ENCODE measurements at places on chromosomes 7 and 10. TPM values are rescaled to one million over a fixed set of nuclear protein-coding genes. Genes with fewer than 3 reads are reported as not detected.

- DNase-seq: no peak
- peaks cover 9% of the 10 kb centered on the region for H3K27me3 ChIP-seq
- no peak overlapping the region for H3K4me3 ChIP-seq
Observed at GRCh38 chr7:44162179-44162578, 21.0 kb upstream of the MYL7 start.

GRCh38 chr7:48628793-48629349 is 295.5 kb upstream of the CDC14C start:
- H3K27me3 ChIP-seq: peaks cover 2% of the 10 kb centered on the region
- H3K4me1 ChIP-seq: no peaks in the 10 kb centered on the region
- H3K27ac ChIP-seq: no peak overlapping the region

DNA sequence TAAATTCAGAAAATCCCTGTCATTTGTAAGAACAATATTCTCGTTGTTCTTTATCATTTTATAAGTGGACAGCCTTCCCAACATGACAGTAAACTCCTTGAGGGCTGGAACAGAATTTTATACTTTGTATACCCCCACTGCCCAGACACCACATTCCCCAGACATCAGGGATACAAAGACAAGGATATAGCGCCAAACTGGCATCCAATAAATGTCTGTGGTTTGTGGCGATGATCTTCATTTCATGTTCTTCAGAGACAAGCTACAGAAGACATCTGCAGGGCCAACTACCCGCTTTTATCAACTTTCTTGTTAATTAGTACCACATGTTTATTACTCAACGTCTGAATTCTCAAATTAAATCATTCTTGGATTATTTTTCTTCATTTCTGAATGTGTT is 155.9 kb downstream of the ATE1 start:
- no peaks in the 10 kb centered on the region for H3K27me3 ChIP-seq
- H3K36me3 ChIP-seq: no peaks in the 10 kb centered on the region
- H3K4me3 ChIP-seq: no peak overlapping the region

GRCh38 chr7:132084776-132085388 is 491.4 kb downstream of the PLXNA4 start:
- H3K27me3 ChIP-seq: peaks cover 6% of the 10 kb centered on the region
- peaks cover 11% of the 10 kb centered on the region for H3K4me1 ChIP-seq
- no peak overlapping the region for H3K4me3 ChIP-seq
- no peaks in the 10 kb centered on the region for H3K36me3 ChIP-seq
- H3K27ac ChIP-seq: no peak overlapping the region

Gene ANKRD30A
- total RNA-seq: not detected

Gene DLX5
- total RNA-seq: 0.18 TPM
